RPMI8226 (cell line): ENCODE measurements at places on chromosomes 11 and 22.

GRCh38 chr11:10394229-10395101, 60.6 kb upstream of the AMPD3 start:
- DNase-seq, result no peak

- DNase-seq, result no peak
Measured at GRCh38 chr22:41458161-41458728, 10.2 kb downstream of the PHF5A start.

- DNase-seq, result no peak
Measured at GRCh38 chr22:22909605-22910271, 22.1 kb downstream of the IGLL5 start.

- no peak for DNase-seq
Measured at GRCh38 chr11:133531971-133532651, at the start of gene OPCML. TSS of gene OPCML (minus strand) at chr11:133532501.

DNA sequence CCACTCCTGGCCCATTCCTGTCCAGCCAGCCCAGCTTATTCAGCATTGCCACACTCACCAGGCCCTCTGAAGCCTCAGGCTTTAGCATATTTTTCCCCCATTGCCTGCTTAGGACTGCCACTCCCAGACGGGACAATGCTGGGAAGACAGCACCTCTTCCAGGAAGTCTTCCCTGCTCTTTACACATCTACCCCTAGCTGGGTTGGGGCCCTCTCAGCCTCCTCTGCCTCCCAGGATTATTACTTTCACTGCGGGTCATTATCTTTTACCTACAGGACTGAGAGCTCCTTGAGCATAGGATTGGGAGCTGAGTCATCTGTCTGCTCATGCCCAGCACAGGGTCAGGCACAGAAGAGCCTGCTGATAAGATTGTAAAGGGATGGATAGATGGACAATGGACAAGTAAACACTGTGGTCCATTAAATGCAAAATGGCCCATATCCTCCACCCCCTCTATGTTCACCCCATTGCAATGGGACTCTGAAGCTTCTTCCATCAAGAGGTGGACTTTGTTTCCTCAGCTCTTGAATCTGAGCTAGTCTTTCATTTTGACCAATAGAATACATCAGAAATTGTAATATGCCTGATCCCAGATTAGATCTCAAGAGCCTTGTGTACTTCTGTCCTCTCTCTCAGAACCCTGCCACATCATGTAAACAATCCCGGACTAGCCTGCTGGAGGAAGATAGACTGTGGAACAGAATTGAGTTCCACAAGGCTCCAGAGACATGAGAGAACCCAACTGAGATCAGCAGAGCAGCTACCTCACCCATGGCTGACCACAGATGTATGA, 32.0 kb upstream of the LRRC32 start:
- no peak for DNase-seq

DNA sequence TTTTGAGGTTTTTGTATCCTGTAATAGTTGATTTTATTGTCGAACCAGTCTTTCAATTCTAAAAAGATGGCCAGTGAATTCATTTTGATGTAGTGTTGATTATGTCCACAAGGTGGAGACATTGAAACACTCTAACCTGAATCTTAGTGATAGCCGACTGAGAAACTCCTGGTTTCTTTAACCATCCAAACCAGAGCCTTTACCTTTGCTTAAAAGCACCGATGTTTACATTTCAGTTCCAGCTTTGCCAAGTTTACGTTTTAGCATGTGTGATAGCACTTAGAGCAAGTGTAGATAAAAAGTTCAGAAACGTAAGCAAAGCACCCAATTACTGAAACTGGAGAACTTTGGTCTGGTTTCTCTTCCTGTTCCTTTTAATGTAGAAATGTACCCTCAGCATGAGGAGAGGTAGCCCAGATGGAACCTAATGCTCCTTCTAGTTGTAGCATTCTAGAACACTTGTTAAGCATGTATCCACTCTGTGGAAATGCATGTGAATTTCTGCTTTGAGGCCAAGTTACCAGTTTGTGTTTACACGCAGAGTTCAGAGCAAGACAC, 208.6 kb downstream of the DBX1 start:
- peak; percentile 55 for DNase-seq

- no peak for DNase-seq
Measured at GRCh38 chr11:128336203-128336602, 251.2 kb downstream of the ETS1 start.

DNA sequence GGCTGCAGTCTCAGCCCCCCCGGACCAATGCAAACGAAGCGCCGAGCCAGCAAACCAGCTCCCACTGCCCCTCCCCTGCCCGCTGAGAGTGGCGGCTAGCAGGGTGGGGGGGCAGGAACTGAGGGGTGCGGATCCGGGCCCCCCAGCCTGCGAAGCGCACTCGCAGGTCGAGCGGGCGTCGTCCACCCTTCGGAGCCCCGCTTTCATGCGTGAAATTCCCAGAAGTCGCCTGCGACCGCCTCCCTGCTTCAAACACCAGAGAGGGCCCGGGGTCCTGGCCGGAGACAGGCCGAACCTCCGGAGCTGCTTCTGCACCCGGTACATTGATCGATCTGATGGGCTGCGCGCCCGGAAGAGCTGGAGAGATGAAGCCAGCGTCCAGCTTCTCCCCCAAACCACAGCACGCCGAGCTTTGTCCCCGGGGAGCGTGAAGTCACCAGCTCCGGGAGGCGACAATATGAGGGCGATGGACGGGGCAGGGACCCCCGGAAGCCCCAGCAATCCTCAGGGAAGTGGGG, 646 bp upstream of the PATZ1 start:
- peak; percentile 63 for DNase-seq

GRCh38 chr11:125890447-125891100, 3.1 kb downstream of the HYLS1 start:
- DNase-seq, result no peak

DNA sequence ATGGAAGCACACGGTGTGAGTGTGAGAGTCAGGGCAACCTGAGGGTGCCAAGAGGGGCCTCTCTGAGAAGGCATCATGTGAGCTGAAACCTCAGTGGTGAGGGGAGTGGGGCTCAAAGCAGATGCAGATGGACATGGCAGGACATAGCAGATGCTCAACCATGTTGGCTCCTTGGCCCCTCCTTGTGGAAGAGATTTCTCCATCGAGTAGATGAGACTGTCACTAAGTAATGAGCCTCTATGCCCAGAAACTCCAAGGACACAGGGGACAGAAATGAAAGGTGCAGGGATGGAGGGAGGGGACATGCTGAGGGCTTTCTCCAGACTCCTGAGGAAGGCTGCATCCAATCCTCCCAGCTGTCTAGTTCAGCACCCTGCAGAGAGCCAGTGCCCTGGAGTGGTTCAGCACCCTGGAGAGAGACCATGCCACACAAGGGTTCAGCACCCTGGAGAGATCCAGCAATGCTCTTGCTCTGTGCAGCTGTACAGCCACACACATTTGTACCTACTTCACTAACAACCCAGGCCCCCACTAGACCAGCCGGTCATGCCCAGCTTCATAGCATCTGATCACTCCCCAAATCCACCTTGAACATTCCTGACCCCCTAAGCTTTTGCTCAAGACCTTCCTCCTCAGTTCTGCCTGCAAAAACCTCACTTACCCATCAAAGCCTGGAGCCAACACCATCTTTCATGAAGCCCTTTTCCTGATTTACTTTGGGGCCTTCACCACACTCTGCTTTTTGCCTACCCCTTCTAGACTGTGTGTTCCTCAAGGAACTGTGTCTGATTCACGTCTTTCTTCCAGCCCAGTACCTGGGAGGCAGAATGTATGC, 252.0 kb downstream of the CTTN start:
- peak; percentile 93 for DNase-seq

GRCh38 chr11:126502982-126503381, 147.5 kb downstream of the ST3GAL4 start:
- no peak for DNase-seq

DNA sequence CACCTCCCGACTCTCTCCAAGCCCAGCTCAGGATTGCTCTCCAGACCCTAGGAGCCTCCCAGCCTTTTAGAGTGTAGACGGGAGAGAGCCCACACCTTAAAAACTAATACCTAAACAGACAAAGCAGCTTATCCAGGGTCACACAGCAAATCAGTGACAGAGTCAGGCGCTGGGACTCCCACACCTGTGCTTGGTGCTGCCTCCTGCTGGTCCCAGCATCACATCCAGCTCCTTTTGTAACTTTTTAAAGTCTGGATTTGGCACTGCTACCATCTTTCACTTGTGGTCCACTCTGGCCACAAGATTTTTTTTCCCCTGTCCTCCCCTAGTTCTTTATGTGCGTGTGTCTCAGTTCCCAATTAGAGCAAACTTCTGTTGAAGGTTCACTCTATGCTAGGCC, 4.7 kb downstream of the ANO1 start:
- peak; percentile 56 for DNase-seq

GRCh38 chr11:57278721-57279095, 41.7 kb upstream of the APLNR start:
- no peak for DNase-seq

DNA sequence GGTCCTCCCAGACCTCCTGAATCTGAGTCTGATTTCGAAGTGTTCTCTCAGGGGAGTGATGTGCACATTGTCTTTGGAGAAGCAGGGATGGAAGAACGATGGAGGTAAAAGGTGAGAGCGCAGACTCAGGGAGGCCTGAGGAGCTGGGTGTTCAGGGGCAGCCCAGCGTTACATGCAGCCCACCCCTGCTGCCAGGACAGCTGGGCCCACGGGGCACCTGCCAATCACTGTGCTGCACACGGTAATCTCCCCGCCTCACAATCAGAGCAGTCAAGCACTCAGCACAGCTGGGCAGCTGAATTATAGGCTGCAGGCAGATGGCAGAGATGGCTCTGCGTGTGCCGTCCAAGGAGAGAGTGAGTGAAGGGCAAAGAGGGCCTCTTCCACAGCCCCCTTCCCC, 17.9 kb upstream of the HTR3A start:
- DNase-seq, result no peak

GRCh38 chr11:10728154-10728553, 22.9 kb upstream of the CTR9 start:
- no peak for DNase-seq

DNA sequence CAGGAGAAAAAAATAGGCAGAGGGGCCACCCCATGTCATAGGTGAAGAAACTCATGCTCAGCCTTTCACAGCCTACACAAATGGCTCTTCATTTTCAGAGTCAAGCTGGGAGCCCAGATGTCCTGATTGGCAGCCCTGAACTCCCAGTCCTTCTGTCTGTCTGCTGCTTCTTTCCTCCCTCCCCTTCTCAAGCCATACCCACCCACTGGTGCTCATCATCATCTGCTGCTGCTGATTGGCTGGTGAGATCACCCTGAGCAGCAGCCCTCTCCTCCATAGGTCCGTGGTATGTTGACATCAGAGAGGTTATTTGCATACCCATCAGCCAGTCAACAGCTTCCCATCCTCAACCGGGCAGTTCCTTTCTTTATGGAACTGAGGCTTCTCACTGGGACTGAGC, 46.1 kb upstream of the PRDM11 start:
- peak; percentile 33 for DNase-seq

DNA sequence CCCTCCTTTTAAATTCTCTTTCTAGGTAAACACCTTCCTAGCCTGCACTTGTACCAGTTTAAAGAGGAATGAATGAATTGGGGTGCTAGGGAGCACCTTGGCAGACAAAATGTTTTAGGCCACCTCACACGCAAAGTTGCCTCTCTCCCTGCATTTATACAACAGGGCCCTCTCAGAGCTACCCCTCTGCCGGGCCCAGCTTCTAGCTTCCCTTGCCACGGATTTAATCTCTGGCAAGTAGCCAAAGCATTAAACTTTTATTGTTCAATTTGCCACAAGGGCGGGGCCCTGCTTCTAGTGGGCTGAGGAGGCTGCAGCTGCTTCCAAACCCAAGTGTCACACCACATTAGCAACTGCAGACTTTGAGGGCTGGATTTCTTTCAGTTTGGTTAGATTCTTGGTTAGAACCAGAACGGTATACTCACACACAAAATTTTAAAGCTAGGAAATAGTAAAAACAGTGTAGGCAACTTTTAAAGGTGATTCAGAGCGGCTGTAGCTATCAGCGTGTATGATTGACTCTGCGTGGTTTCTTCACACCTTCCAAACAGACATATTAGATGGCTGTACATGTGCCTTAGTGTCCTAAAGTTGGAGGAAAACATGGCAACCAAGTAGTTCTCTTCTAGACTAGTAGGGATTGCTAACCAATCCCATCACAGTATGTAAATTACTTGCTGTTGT, 6.5 kb downstream of the KREMEN1 start:
- no peak for DNase-seq

DNA sequence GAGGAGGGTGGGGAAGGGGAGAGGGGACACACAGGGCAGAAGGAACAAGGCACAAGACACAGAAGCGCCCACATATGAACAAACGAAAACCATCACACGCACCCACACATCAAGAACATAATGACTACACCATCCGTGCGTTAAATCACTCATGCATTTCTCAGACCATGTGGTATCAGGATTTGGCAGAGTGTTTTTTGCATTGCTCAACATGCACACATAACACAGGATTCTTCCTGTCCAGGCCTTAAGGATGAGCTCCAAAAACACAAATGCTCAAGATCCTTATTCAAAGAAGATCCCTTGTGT, 309.5 kb downstream of the CADM1 start:
- DNase-seq, result no peak

DNA sequence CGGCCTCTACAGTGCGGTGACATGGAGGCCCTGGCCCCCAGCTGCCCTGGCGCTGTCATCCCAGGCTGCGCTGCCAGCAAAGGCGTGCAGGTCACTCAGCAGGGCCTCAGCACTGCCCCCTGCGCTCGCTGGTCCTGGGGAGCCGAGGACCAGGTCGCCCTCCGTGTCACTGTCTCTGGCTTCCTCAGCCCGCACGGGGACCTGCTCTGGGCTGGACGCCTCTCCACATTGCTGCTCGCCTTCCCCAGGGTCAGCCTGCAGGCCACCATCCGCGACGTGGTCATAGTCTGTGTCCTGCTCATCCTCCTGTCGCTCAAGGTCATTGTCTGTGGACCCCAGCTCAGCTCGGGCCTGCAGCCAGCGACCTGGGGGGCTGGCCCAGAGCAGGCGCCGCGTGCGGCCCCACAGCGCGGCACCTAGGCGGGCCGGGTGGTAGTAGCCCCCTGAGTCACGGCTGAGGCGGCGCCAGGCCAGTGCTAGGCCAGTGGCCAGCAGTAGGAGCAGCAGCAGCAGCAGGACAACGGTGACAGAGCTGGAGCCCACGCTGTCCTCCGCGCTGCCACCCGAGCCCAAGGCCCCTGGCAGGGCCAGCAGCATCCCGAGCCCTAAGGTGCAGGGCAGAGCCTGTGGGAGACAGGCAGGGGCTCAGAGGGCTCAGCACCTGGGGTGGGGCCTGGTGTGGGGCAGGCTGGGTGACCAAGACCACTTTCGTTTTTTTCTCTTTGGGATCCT, 1.6 kb downstream of the PTPRCAP start:
- no peak for DNase-seq

- no peak for DNase-seq
Measured at GRCh38 chr11:118401880-118402590, 629 bp downstream of the ATP5MG start.

DNA sequence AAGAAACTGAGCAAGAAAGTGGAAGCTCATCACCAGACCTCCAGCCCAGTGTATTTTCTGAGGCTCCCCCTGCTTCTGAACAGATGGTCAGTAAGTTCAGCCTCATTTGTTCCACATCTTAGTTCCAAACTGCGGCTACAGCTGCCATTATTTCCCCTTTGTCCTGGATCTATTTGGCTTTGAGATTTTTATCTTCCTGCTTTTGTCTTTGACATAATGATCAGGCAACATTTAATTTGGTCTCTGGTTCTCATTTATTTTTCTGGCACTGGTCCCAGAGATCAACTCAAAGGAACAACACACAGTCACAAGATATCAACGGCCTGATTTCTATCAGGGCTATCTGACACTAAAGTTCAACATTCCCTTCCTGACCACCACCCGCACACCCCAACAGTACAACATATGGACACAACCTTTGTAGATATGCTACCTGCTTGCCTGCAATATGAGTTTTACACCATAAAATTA, 137.5 kb downstream of the FAM76B start:
- no peak for DNase-seq
